Activated naive CD4-positive, alpha-beta T cell treated with Interleukin-2 at 50 U/mL for 16 hours (primary cell): ENCODE measurements at places on chromosomes 16 and 17.
A peak's percentile ranks its signal among the peaks of the same experiment; 100 is the strongest.

DNA sequence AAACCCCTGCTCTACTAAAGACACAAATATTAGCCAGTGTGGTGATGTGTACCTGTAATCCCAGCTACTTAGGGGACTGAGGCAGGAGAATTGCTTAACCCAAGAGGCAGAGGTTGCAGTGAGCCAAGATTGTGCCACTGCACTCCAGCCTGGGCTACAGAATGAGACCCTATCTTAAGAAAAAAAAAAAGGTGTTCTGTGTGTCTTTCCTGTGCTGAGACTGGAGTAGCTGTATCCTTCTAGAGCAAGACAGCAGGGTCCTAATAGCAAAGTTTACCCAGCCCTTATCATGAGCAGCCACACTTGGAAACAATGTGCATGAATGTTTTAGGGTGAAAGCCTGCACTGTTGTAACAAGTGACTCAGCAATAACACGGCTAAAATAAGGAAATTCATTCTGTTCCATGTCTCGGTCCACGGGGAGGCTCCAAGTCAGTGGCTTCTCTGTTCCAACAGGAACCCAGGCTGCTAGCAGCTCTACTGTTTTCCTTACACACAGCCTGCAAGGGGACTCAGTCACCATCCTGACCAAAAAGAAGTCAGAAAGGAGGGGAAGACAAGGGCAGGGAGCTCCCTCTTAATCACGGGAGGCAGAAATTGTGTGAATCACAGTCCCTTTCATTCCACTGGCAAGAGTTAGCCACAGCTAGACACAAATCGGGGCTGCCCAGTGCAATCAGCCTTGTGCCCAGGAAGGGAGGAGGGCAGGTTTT, 7.1 kb upstream of the SLC5A11 start:
- DNase-seq, result no peak

GRCh38 chr17:6517062-6517461, 39.3 kb downstream of the PITPNM3 start:
- no peak for DNase-seq

DNA sequence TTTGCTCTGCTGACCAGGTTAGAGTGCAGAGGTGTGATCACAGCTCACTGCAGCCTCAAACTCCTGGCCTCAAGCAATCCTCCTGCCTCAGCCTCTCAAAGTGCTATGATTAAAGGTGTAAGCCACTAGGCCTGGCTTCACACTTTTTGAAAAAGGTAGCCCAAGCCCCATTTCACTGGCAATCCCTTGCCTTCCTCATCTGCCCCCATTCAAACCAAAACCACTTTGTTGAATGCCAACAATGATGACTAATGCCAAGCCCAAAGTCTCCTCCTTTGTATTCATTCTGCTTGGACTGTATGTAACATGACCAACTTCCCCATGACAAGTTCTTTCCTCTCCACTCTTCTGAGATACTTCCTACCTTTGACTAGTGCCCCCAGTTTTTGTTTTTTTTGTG, 33.1 kb downstream of the N4BP1 start:
- DNase-seq, result peak; percentile 21

- DNase-seq, result no peak
These were observed 7.7 kb downstream of the JPT1 start for GRCh38 chr17:75146592-75146991.
